Stimulated activated CD4-positive, alpha-beta T cell treated with anti-CD3 and anti-CD28 coated beads, Interleukin-12 subunit alpha, Interleukin-12 subunit beta, amount 100 ng/mL, for 24 hours (primary cell): ENCODE measurements at places on chromosomes 12 and 14.

DNA sequence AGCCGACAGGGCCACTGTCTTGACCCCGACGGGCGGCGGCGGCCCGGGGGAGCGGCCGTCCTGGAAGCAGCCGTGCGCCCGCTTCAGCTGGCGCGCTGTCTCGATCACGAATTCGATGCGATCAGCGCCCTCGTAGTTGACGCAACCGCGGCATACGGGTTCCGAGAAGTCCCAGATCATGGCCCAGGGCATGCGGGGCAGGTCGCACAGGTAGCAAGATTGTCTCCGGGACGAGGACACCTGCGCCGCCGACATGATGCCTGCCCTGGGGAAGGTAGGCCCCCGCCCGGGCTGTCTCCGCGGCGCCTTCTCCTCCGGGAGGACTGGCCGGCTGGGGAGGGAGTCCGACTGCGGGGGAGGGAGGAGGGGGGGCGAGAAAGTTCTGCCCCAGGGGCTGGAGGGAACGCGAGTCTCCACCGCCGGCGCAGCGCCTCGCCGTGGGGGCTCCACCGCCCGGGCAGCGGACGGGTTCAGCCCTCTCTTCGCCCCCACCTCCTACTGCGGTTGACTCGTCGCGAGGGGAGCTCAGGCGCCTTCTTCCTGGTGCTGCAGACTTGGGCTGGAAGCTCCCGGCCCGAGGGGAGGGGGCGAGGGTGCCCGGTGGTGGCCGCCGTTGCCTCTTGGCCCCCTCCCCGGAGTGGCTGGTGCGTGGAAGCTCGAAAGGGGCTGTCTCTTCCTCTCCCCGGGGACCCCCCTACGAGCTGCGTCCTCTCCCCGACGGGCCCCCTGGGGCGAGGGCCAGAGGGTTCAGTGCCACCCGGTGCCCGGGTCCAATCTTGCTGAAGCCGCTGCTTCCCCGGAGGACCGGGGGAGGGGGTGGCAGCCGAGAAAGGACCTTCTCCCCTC lies 747 bp downstream of the IRF2BPL start:
- DNase-seq = peak; percentile 45

- DNase-seq = no peak
These were observed 4.4 kb downstream of the TRMT61A start for GRCh38 chr14:103533137-103533998.

DNA sequence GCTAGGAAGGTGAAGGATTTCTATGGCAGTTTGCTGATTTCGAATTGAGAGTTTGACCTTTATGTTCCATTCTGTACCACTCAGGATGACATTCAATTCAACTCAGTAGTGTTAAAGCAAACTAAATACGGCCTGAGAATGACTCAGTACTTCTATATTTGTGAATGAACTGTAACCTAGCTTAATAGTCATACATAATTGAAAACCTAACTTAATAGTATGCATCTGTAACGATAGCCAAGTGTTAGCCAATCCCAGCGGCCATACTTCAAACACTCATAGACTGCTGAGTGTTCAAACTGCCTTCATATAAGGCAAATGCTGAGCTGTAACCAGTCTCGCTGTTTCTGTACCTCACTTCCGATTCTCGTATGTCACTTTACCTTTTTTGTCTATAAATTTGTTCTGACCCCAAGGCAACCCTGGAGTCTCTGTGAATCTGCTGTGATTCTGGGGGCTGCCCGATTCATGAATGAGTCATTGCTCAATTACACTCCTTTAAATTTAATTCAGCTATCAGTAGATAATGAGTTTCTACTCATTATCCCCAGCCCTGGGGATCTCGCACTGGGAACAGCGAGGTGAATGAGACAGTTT lies 98.5 kb upstream of the SLC24A4 start:
- no peak for DNase-seq

DNA sequence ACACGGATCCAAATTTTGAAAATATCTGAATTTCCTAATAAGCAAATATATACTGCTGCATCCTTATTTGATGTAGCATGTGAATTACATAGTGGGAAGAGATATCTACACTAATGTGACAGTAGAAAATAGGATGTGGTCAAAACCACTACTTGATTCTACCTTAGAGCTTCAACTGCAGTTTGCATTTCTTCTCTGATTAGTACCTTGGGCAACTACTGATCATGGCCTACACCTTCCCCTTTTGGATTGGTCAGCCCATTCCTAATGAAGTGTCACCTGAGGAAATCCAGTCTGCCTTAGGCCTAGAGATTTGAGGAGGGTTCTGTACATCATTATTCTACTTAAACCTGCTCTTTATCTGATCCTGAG lies 10.7 kb downstream of the LLPH start:
- no peak for DNase-seq

DNA sequence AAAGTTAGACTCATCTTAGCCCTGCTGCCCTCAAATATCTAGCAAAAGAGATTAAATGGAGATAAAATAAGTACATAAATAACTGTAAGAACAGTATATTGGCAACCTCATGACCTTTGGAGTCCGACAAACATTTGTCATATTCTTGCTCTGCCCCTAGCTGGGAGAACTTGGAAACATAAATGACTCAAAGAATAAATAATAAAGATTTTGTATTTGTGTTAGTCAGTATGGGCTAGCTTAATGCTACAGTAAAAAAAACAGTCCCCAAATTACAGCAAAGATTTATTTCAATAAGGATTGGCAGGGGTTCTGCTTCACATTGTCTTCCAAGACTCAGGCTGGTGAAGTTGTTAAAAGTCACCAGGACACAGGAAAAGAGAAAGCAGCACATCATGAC lies 220.7 kb downstream of the EGLN3 start:
- no peak for DNase-seq

GRCh38 chr14:100140452-100141078 lies 18.9 kb downstream of the DEGS2 start:
- no peak for DNase-seq

- no peak for DNase-seq
These were observed 60.6 kb downstream of the ARL6IP4 start for GRCh38 chr12:123041042-123041531.

- DNase-seq = no peak
These were observed 1.7 kb downstream of the ARHGAP9 start for GRCh38 chr12:57477710-57478681.

GRCh38 chr12:132445884-132446632 lies 43.9 kb upstream of the FBRSL1 start:
- DNase-seq = peak; percentile 32

DNA sequence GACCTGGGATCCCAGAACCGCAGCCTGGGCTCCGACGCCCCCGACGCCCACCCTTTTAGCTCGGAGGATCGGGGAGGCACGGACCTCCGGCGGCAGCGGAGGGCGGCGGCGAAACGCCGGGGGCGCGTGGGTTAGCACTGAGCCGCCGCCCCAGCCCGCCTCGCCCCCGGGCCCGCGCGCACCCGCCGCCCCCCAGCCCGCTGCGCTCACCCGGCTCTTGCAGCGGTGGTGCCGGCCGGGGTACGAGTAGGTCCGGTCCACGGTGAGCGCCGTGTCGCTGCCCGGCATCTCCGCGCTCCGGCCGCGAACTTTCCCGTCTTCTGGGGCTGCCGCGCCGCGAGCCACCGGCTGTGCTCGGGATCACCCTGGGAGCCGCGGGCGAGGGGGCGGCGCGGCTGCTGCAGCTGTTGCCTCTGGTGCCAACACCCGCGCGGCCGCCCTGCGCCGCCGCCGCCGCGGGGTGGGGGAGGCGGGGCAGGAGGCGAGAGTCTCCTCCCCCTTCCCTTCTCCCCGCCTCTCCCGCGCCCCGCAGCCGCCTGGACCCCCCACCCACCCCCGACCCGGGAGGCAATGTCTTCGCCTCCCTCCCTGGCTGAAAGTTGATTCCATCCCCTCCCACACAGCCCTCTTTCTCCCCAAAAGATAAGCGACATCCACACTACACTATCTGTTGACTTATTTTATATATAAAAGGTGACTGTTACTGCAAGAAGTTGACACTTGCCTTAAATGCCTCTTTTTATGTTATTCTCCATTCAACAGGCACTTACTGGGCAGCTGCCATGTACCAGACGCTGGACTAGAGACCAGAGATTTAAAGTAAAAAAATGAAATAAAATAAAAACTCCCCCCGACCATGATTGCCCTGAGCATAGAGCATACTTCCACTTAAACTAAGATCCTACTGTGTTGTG lies at the start of gene TMCC3:
Gene TMCC3 (minus strand): TSS at position 415 of the 914 bp plus-strand sequence. CDS start 127 bp downstream, at position 288.
- DNase-seq = no peak

GRCh38 chr12:99059824-99060511 lies 414.9 kb downstream of the APAF1 start:
- DNase-seq = no peak

GRCh38 chr14:68934066-68934465 lies 45.0 kb downstream of the ACTN1 start:
- no peak for DNase-seq

DNA sequence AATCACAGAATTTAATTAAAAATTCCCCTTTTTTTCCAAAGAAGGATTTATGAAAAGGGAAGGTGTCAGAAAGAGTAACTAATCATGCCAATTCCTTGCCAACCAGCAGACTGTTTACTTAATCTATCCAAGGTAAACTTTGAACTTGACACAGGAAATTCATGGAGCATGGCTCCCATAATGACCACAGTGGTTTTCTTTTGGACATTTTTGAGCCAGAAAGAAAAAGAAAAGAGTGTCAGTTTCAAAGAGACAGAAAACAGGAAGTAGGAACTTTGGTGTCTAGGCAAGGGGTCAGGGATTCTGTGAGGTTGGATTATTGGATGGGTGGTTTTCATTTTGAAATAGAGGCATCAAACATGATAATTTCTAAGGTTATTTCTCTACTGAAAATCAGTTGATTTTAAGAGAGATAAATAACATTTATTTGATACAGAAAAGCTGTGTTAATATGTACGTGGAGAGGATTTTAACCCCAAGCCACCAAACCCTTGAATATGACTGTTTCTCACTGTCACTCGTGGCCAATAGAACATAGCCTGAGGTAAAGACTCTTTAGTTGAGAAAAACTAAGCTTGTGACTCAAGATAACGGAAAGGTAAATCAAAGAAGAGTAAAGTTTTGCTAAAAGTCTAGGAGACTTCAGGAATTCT lies 196.1 kb downstream of the TTC6 start:
- no peak for DNase-seq

DNA sequence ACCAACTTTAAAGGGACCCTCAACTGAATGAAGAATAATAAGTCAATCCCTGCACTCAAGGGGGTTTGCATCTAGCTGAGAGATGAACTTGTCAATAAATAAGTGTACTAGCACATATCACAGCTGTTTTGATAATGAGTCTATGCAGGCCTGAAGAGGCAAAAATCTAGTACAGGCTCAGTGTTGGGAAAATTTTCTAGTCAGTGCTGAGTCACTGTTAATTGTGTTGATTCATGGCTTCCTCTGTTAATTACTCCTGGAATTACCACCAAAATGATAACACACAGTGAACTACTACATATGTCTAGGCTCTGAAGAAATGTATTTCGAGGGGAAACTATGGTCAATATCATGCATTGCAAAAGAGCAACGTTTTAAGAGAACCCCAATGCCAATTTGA lies 18.9 kb downstream of the SNRPF start:
- no peak for DNase-seq

DNA sequence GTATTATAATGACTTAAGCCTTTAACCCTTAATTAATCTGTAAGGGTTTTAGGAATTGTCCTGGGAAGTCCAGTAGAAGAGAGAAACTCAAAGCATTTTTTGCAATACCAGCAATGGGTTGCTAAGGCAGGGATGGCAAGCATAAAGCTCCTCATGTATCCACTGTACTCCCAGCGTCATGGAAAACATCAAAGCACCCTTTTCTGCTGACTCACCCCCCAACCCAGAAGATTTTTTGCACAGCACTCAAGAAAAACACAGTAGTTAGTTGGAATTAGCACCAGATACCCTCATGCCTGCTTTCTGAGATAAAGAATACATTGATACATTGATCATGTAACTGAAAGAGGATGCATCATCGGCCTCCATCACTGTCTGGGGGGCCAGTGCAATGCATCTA lies 199.1 kb upstream of the CNOT2 start:
- DNase-seq = no peak

GRCh38 chr12:115223322-115223721 lies 539.3 kb upstream of the TBX3 start:
- DNase-seq = no peak

DNA sequence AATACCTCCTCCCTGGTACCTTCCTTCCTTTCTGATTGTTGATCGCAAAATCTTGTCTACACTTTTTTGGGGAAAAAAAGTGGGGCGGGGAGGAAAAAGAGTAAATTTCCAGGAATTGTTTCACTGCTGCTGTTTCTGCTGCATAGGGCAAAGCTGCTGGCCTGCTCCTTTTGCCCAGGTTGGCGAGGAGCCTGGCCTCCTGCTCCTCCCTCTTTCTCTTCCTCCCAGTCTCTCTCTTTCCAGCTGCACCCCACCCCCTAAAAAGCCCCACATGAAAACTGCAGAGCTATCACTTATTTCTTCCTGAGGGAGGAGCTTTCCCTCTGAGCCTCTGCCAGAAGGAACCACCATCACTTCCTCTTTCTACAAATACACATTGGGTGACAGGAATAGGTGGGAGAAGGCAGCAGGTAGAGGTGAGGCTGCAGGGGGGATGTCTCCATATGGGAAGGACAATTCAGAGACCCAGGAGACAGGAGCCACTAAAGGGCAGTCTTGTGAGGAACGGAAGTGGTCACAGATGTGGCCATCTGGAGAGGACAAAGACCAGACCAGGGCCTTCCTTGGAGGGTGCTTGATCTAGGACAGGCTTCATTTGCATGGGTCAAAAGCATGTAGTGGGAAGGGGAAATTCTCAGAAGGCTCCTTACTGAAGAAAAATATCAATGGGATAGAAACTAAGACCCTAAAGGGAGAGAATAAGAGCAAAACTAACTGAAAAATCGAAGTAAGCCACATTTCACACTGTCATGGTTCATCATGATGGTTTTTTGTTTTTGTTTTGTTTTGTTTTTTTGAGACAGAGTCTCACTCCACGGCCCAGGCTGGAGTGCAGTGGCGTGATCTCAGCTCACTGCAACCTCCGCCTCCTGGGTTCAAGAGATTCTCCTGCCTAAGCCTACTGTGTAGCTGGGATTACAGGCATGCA lies 14.8 kb downstream of the ZBTB39 start:
- no peak for DNase-seq

DNA sequence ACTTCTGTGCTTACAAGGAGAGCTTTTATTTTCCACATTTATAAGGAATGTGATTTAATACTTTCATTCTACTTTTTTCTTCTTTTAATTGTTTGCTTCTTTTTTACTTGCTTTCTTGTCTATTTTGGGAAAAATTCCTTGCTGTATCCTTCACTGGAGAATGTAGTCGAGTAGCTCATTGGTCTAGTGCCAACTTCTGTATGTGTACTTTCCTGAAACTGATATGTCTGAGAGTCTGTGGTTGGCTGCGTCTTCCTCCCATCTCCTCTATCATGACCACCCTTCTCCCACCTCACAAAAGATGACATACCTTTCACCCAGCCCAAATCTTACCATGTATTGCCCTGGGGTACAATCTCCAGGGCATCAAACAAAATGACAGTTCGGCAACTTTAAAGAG lies 51.8 kb downstream of the MSRB3 start:
- DNase-seq = no peak

GRCh38 chr14:91242635-91243034 lies 1.9 kb downstream of the GPR68 start:
- no peak for DNase-seq

DNA sequence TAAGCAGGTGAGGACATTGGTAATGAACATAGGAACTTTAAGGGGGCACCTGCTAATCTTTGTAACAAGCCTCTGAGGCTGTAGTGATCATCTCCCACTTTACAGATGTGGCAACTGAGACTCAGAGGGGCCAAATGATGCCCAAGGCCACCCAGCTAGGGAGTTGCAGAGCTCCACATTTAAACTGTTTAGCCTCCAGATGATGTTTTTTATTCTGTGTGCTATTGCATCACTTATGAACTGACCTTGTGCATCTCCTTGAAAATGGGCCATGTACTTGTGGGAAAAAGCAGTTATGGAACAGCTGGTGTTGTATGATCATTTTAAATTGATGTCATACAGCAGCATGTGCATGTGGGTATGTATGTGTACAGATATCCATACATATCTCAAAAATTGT lies 41.4 kb downstream of the TPCN1 start:
- DNase-seq = no peak
